Astrocyte of the hippocampus (primary cell): ENCODE measurements at places on chromosomes 16 and 17.

DNA sequence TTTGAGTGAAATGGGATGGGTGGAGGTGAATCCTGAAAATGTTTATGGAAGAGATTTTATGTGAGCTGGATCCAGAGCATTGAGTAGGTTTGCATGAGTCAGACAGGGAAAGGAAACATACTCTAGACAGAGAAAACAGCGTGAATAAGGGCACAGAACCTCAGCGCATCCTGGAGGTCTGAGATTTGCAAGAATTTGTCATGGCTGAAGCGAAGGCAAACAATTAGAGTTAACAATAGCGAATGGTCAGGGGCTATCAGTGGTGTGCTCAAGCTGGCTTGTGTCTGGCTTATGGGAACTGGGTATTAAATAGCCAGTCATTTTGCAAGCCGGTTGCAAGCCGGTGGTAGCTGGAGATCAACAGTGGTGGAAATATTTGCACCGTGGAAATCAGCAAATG is 36.4 kb downstream of the MAP2K6 start:
- DNase-seq = peak; percentile 31

- no peak for DNase-seq
These were observed 4.1 kb downstream of the UBFD1 start for GRCh38 chr16:23561586-23561985.

GRCh38 chr17:75872434-75873351 is 5.7 kb downstream of the TRIM47 start:
- peak; percentile 82 for DNase-seq

GRCh38 chr17:73820686-73821448 is 176.6 kb upstream of the SDK2 start:
- peak; percentile 20 for DNase-seq

DNA sequence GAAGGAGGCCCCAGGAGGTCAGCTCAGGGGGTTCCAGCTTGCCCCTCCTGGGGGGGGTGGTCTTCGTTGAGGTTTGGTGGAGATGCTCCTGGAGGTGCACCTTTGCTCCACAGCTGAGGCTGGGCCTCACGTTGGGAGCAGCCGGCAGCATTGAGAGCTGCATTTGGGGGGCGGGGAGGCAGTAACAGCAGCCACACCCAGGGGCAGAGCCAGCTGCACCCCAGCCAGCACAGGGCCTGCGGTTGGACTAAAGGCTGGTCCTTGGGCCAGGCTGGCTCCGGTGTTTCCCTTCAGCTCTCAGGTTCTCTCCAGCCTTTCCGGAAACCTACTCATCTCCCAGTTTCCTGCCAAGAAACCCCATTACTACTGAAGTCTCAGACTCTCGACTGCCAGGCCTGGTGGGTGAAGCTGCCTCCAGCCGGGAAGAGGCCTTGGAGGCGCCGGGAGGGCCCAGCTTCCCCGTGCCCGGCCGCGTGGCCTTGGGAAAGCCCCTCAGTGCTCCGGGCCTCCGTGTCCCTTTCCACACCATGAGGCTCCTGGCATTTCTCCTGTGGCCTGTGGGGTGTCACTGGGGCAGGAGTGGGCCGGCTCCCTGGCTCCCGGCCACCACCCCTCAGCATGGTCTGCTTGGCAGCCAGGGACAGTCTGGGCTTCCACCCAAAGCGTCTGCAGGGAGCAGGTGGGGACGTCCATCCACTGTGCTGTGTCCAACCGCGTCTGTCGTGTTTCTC is 14.0 kb upstream of the BAIAP2 start:
- DNase-seq = peak; percentile 64
